ENCODE measurements at places on chromosomes 7 and 10.

DNA sequence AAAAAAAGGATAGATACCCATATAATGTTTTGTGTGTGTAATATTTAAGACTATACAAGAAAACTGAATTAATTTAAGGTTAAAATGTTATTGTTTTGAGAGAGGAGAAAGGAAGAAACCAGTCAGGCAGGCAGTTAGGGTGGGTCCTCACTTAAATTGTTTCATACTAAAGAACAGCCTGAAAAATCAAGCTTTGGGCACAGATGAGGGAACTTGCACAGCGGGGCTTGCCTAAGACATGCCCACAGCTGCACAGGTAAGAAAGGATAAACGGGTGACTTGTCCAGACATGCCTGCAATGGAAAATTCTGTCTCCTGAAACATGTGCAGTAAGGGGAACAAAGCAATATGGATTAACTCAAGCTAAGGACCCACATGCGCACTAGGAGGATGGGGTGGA lies 158.4 kb downstream of the BBS9 start:
- no peak for DNase-seq

GRCh38 chr7:13021566-13022300 lies 334.3 kb downstream of the ARL4A start:
- DNase-seq, result no peak

GRCh38 chr7:158495216-158495615 lies 92.4 kb downstream of the PTPRN2 start:
- DNase-seq, result no peak

GRCh38 chr10:14879124-14879927 lies 660 bp downstream of the SUV39H2 start:
- DNase-seq, result no peak

DNA sequence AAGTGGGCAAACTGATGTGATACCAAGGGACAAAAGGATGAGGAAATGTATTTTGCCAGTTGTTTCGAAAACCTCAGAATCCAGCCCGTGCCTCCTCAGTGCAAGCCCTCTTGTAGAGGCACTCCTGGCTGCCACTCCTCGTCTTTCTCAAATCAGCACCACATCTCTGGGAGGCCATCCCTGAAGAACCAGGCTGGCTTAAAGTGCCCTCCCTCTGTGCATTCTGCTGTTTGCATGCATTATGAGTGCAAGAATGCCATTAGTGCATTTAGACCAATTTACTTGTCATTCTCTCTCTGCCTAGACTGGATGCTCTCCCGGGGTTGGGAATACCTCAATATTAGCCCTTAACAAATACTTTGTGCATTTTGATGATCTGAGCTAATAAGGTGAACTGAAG lies 19.9 kb upstream of the FAM180A start:
- DNase-seq, result no peak

- no peak for DNase-seq
Observed at GRCh38 chr7:44990109-44991023, 9.6 kb upstream of the CCM2 start.

GRCh38 chr7:102468478-102469350 lies 3.9 kb downstream of the LRWD1 start:
- DNase-seq, result no peak

- no peak for DNase-seq
Observed at GRCh38 chr7:151494298-151495284, 25.1 kb downstream of the RHEB start.

DNA sequence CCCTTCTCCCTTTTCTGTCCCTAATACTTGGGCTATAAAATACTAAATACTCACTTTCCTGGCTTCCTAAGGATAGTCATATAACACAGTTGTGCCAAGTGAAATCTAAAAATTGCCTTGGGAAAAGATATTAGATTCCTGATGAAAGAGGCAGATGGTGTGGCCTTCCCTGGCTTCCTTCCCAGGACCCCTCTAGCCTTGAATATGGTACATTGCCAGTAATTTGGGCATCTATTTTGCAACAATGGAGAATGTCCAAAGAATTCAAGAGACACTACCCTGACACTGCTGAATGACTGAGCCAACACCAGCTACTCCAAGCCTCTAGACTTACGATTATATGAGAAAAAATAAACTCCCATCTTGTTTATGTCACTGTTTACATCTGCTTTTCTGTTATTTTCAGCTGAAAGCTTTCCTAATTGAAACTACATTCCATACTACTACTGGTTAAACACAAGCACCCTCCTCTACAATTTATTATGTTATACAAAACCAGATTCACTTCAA lies 17.9 kb downstream of the COPG2 start:
- no peak for DNase-seq

DNA sequence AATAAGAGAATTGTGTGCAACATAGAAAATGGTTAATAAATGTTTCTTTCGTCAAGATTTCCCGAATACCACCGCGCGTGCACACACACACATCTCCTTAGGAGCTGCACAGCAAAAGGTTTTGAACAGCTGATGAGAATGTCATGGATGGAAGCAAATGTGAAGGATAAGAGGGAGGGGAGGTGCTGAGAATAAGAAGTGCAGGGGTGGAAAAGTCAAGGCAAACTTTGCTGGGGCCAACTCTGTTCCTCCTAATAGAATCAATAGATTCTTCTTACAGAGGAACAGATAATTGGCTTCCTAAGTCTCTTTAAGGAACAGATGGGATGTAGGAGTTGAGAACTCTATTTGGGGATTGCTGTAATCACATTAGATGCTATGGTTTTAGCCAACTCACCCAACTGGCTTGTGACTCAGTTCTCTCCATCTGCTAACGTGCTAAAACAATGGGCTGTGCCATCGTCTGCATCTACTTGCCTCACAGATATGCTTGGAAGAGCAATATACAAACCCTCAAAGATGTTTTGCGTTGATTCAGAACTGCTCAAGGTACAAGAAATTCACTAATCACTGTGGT lies 408.2 kb upstream of the CELF2 start:
- no peak for DNase-seq

GRCh38 chr7:33351709-33352108 lies 222.3 kb downstream of the BBS9 start:
- no peak for DNase-seq

- DNase-seq, result no peak
Observed at GRCh38 chr7:43481902-43482678, 100.8 kb upstream of the STK17A start.

GRCh38 chr7:94205529-94205928 lies 189.2 kb upstream of the COL1A2 start:
- DNase-seq, result no peak

DNA sequence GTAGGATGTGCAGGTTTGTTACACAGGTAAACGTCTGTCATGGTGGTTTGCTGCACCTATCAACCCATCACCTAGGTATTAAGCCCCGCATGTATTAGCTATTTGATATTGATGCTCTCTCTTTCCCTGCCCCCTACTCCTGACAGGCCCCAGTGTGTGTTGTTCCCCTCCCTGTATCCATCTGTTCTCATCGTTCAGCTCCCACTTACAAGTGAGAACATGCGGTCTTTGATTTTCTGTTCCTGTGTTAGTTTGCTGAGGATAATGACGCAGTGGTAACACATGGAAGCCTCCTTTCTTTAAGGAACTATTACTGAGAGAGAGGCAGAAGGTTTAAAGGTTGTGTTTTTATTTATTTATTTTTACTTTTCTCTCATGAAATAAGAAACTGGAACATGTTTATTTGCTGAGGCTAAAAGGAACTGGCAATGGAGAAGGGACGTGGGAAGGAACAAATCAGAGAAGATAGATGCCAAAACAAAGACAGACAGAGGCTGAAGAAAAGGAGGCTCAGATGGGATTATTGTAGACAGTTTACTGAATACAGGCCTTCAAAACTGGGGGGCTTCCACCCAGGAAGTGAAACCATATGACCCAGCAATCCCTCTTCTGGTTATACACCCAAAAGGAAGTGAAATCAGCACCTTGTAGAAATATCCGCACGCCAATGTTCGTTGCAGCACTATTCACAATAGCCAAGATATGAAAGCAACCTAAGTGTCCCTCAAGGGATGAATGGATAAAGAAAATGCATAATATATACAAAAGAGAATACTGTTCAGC lies 556.3 kb downstream of the GRM8 start:
- DNase-seq, result no peak

DNA sequence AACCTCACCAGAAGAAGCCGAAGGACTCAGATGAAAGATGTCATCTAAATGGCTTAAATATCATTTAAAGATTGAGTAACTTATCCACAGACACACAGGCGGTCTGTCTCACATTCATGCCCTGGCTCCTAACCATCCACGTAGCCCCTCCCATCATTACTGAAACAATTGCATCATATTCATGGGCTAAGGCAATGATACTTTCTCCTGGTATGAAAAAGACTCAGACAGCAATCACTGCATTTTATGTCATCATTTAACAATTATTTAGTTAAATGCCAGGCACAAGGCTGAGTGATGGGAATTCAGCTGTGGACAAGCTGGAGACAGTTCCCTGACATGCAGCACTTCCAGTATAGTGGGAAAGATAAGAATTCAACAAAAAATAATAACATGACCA lies 11.2 kb upstream of the TECTB start:
- DNase-seq, result no peak

DNA sequence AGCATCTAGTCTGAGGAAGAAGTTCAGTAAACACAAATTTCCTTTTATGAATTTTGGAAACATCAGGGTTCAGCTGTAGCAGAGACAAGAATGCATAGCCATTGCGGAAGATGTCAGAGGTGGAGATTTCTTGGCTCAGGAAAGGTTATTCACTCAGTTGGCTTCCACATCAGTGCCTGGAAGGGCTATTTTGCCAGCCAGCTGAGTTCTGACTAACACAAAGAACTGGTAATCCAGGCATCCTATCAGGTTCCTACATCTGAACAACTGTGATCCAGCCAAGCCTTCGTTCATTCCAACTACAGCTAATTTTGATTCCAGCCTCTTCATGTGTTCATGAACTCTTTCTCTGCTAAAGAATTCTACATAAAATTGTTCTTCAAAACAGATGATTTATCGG lies 965.6 kb downstream of the XPNPEP1 start:
- DNase-seq, result no peak

DNA sequence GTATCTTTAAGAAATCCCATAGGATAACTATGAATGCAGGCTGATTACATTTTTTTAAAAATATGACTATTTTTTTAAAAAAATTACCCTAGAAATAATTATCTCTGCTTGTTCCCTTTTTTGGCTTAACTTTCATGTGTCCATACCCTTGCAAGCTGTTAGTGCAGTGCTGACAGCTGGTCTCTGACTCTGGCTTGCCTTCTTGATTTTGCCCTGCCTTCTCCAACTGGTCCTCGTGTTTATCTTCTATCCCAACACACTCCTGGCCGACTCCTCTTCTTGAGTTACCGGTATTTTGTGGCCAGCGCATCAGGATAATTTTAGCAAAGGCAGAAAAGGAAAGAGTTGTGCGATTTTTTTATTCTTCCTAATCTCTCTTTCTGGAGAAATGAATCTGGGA lies 111.7 kb upstream of the STARD3NL start:
- DNase-seq, result no peak

GRCh38 chr10:91944880-91945630 lies 21.5 kb downstream of the BTAF1 start:
- no peak for DNase-seq

DNA sequence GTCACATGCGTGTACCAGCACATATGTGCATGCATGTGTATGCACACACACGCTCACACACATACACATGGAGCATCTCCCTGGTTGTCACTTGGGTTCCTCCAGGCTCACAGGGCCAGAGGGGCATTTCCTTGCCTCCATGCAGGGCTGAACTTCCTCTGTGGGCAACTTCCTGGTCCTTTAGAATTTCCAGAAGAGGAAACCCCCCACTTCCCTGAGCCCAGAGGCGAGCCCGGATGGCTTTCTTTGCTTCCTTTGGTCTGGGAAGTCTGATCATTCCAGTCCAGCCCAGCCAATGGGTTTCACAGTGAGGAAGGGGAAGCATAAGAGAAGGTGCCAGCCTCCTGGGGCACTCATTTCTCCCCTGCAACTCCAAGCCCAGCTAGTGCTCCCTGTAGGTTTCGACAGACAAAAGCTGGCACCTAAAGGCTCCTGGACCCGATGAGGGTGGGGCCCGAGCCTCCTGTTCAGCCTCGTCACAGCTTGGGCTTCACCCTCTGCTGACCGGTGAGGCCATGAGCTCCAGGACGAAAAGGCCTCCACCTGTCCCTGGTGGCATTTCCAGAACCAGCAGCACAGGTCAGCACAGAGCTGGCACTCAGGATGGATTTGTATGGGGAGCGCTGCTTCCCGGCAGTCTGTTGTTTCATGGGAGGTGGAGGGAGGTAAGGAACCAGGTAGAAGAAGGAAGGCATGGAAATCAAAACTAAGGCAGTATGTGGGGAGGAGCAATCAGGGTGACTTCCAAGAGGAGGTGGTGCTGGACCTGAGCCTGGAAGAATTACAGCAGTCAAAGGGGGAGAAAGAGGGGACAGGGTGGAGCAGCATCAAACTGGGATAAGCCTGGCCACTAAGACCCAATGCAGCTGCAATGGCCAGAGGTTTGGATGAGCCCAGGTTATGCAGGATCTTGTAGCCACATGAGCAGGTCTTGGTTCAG lies 23.7 kb downstream of the BTBD16 start:
- DNase-seq, result no peak

DNA sequence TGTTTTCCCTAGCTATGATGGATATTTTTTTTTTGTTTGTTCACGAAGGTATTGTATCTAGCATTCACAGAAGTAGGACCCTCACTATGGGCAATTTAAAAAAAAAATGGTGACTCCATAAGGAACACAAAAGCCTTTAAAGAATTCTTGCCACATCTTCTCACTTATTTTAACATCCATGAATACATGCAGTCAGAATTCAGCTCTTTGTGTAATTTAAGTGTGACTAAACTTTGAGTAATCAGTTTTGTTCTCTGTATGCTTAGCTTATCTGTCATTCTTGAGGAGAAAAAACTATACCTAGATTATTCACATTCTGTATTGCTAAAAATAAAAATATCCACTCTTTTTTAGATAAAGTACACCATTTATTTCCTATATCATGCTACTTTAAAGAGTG lies 313.2 kb upstream of the KCND2 start:
- DNase-seq, result no peak

GRCh38 chr7:143359771-143360353 lies 2.7 kb downstream of the FAM131B start:
- DNase-seq, result no peak

DNA sequence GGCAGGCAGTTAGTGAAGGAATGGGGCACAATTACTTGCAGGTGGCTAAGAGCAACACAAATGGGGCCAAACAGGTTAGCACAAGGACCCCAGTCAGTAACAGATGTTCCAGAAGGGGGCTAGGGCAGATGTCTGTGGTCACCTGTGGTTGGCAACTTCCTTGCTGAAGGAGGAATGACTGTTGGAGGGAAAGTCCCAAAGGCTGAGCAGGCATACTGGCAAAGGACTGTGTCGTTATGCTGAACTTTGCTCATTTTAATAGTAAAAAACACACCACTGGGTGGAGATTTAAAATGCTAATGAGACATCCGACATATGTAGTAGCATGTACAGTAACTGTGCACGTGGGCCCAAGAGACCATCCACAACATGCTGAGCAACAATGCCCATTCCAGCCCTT lies 511.6 kb downstream of the CALN1 start:
- DNase-seq, result no peak

GRCh38 chr10:90130321-90131086 lies 429.1 kb downstream of the KIF20B start:
- DNase-seq, result no peak

All from epithelial cell of proximal tubule (primary cell).